ENCODE measurements at places on chromosomes 1 and 21. TPM values are rescaled to one million over a fixed set of nuclear protein-coding genes. Genes with fewer than 3 reads are reported as not detected.

DNA sequence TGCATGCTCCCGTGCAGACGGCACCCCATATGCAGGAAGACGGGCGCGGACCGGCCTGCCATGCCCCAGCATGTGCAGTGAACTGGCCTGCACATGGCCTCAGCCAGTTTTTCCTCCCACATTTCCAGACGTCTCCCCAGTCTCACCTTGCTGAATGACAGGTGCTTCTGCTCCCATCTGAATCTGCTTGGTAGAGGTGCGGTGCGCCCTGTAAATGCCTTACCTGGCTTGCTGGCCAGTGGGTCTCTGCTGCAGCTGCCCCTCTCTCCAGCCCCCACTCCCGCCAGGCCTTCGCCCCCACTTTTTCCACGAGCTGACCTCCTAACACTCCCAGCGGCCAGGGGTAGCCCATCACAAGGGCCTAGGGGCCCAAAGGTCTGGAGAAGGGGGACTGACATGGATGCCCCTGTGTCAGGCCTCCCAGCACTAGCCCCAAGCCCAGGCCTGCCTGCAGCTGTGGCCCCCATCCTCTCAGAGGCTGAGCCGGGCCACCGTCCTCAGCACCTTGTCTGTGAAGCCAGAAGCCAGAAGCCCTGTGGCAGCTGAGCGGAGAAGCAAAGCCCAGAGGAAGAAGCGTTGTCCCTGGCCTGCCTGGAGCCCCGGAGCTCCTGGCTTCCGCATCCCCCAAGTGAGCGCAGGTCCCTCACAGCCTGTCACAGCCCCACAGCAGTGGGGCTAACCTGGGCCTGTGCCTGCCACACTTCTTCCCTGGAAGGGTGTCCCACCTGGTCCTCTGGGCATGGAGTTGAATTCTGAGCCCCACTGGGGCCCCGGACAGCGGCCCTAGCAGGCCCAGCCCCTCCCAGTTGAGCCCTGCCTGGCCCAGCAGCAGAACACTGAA, 3.7 kb upstream of the SLC19A1 start:
- H3K4me1 ChIP-seq = peaks cover 14% of the 10 kb centered on the region
- no peak overlapping the region for H3K27ac ChIP-seq
- H3K27me3 ChIP-seq = peaks cover 16% of the 10 kb centered on the region
- H3K4me3 ChIP-seq = no peak overlapping the region
- H3K36me3 ChIP-seq = no peaks in the 10 kb centered on the region
- no peak for DNase-seq

GRCh38 chr1:17540255-17541001, 930 bp downstream of the ARHGEF10L start:
- H3K27ac ChIP-seq = peak overlapping the region; percentile 97
- H3K27me3 ChIP-seq = peaks cover 51% of the 10 kb centered on the region
- H3K36me3 ChIP-seq = peaks cover 7% of the 10 kb centered on the region

AMY1C gene
- total RNA-seq = not detected

DNA sequence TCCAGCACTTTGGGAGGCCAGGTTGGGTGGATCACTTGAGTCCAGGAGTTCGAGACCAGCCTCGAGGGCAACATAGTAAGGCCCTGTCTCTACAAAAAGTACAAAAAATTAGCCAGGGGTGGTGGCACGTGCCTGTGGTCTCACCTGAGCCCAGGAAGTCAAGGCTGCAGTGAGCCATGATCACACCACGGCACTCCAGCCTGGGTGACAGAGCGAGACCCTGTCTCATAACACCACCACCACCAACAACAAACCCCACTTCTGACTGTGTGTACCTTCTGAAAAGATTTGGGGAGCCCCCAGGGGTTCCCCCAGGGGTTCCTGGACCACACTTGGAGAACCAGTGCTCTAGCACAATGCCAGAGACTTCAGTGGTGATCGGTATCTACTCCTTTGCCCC, 29.9 kb downstream of the NUAK2 start:
- DNase-seq = no peak
- peaks cover 17% of the 10 kb centered on the region for H3K4me1 ChIP-seq
- no peaks in the 10 kb centered on the region for H3K36me3 ChIP-seq
- no peak overlapping the region for H3K4me3 ChIP-seq
- peaks cover 7% of the 10 kb centered on the region for H3K27me3 ChIP-seq
- no peak overlapping the region for H3K27ac ChIP-seq

DNA sequence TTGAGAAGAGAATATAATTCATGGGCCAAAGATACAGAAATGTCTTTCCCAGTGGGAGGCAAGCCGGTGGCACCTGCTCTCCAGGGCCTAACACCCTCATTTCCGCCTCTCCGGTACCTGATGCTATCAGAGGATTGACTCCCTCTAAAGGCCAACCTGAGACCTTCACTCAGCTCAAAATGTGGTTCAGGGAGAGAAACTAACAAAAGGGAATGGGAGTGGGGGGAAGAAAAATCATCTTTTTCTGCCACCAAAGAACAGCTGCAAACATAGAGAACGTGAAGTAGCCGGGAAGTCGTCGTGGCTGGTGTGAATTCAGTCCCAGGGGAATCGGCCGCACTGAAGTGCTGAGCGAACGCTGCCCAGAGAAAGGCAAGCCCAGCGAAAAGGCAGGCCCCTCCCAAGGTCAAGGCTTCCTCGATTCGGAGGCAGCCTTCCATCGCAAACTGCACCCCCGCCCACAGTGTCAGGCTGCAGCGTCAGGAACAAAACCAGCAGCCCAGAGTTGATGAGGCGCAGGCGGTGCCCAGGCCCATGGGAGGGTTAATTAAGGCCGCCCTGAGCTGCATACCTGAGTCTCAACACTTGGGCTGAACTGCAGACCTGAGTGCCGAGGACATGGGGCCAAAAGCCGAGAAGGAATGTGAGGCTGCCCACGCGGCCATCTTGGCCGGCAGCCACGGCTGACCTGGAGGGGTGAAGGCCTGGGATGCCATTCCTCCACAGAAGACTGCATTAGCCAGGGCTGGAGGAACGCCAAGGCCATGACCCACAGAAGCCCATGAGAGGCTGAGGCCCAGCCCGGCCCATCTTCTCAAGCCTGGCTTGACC, 160.2 kb downstream of the PSMG1 start:
- H3K27ac ChIP-seq = no peak overlapping the region
- no peaks in the 10 kb centered on the region for H3K36me3 ChIP-seq
- H3K4me1 ChIP-seq = peaks cover 3% of the 10 kb centered on the region
- peaks cover 2% of the 10 kb centered on the region for H3K27me3 ChIP-seq

GRCh38 chr1:236002572-236002971, 62.3 kb downstream of the NID1 start:
- DNase-seq = no peak
- H3K4me1 ChIP-seq = peaks cover 3% of the 10 kb centered on the region
- no peaks in the 10 kb centered on the region for H3K27me3 ChIP-seq
- no peaks in the 10 kb centered on the region for H3K36me3 ChIP-seq
- H3K27ac ChIP-seq = no peak overlapping the region

DNA sequence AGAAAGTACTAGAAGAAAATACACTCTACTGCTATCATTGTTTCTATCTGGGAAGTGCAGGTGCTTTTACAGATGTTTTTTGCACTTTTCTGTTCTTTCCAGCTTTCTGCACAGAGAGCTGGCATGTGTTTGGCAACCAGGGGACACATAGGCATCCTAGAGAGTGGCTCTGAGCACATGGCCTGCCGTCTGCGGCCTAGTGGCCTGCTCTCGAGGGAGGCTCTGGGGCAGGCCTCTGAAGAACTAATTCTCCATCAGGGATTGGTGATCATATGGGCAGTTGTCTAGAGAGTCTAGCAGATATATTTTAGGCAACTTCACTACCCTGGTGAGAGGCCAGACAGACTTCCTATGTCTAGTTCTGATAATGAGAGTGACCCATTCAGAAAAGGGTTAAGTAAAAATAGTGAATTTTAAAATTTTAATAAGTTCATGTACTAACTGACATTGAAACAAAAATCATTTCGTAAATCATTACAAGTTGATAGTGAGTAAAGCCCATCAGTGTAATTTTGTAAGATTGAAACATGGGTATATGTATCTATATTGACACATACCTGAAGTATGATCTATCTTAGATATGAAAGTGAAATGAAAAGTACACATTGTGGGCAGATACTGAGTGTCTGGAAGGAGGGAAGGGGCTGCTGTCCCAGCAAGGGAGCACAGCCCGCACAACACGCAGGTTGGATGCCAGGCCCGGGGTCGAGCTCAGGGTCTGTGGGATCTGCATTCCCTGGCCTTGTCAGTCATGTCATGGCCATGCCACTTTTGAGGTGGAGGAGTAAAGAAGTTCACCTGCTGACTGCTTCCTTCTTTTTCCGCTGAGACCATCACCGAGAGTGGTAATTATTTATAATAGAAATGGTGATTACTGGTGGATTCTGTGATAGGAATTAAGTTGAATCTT, 79.8 kb downstream of the PCBP3 start:
- no peaks in the 10 kb centered on the region for H3K4me1 ChIP-seq
- H3K27me3 ChIP-seq = peaks cover 5% of the 10 kb centered on the region
- no peak for DNase-seq
- H3K27ac ChIP-seq = no peak overlapping the region
- no peak overlapping the region for H3K4me3 ChIP-seq

DNA sequence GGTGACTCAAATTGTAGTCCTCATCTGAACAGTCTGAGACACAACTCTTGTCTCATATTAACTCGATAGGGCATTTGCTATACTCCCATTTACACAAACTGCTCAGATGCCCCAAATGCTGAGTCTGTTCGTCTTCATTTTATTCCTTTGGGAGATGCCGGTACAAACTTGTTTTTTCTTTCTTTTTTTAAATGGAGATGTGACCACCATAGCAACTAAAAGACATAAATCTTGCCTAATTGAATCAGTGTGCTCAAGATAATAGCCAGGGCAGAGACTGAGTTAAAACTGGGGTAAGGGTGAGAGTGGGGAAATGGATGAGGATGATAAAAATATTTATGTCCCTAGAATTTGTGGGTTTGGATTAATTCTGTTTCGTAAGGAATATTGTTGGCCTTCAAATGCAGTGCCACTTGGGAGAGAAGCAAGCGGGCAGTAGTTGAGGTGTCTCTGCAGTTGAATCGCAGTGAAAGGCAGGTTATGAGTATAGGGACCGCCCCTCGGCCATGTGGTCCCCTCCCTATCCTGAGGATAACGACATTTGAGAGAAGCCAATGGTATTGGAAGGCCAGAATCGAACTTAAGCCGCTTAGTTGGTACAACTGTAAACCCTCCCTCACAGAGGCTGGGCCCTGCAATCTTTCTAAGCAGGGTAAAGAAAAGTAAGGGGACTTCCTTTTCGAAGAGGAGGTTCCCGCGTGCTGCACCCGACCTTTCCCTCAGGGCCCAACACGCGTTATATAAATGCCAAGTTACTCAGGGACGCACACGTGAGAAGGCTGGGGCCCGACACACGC, 859 bp upstream of the LRRC8B start:
- peak overlapping the region; percentile 82 for H3K4me3 ChIP-seq
- peak overlapping the region; percentile 95 for H3K27ac ChIP-seq
- H3K27me3 ChIP-seq = peaks cover 5% of the 10 kb centered on the region
- H3K4me1 ChIP-seq = peaks cover 10% of the 10 kb centered on the region
- no peaks in the 10 kb centered on the region for H3K36me3 ChIP-seq
- DNase-seq = no peak

Data from progenitor cell of endocrine pancreas (in vitro differentiated cells).